ENCODE measurements at places on chromosomes 16 and 17. TPM values are rescaled to one million over a fixed set of nuclear protein-coding genes. Genes with fewer than 3 reads are reported as not detected.

Gene HBA1
- 387 TPM for total RNA-seq

DNA sequence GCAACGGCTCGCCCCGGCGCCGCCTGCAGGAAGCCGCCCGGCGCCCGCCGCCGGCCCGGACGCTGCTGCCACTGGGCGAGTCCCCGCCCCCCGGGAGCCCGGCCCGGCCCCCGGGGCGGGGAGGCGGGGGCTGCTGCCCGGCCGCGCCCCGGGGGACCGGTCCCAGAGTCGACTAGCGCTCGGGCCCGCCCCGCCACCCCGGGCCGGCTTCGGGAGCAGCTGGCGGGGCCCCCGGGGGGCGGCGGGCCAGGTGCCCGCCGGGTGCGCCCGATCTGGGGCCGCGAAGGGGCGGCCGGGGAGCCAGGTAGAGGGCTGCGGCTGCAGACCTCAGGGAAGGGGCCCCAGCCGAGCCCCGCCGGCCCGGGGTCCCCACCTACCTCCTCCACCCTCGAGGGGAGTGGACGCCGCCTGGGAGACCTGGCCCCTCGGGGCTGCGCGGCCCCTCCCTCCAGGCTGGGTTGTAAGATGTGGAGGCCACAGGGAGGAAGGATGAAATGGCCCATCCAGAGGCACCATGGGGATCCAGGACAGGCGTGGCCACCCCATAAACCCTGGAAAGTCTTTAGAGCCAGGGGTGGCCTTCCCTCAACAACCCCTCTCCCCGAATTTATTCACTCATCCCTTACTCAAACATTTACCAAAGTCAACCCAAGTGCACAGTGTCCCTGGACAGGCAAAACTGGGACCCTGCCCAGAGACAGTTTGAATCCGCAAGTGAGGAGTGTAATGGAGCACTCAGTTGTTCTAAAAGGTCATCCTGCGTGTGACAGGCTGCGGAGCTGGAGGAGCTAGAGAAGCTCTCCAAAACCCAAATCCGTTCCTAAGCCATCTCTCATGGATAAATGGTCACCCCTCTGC is at the start of gene CDYL2:
Gene CDYL2, minus strand, starts transcription at position 73 of the 858 bp plus-strand sequence. CDS start 425 bp downstream, outside the sequence.
- peak; percentile 27 for DNase-seq

Gene TMC7
- 0.84 TPM for total RNA-seq

DNA sequence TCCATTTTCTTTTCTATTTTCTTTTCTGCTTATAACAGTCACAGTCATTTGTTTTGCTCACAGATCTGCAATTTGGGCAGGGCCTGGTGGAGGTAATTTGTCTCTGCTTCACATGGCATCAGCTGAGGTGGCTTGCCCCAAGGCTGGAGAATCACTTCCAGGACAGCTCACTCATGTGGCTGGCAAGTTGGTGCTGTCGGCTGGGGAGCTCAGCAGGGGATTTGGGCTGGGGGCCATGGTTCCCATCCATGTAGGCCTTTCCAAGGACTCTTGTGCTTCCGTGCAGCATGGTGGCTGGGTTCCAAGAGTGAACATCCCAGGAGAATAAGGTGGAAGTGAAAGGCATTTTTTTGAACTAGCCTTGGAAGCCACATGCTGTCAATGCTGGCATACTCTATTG is 85.7 kb downstream of the MGAT5B start:
- no peak for DNase-seq

Gene DCAF7
- 22.4 TPM for total RNA-seq

- no peak for DNase-seq
Measured at GRCh38 chr17:45305530-45306087, 11.2 kb downstream of the MAP3K14 start.

DNA sequence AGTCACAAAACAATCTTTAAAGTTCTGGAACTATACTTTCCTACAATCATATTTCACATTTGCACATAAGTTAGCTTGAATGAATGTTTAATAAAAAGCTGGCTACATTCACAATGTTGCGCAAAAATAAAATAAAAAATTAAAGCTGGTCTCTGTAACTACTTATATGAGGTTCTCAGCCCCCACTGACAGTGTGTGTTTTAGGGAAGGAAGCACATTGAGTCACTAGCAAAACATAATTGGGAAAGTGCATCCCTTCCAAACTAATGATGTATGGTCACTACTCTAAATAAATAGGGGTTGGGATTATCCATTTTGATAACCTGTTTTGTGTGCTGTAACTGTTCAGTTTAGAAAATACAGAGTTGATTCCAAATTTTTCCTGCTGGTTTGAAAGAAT is 251.9 kb downstream of the IRX3 start:
- DNase-seq, result no peak

Gene SHISA6
- 3.2 TPM for total RNA-seq

GRCh38 chr17:27754549-27754948 is 45.8 kb downstream of the NOS2 start:
- no peak for DNase-seq

Gene KIF19
- 1.6 TPM for total RNA-seq

Gene SULT1A4
- 7.4 TPM for total RNA-seq
